Fibroblast of upper back skin (primary cell): ENCODE measurements at places on chromosomes 4 and X.

DNA sequence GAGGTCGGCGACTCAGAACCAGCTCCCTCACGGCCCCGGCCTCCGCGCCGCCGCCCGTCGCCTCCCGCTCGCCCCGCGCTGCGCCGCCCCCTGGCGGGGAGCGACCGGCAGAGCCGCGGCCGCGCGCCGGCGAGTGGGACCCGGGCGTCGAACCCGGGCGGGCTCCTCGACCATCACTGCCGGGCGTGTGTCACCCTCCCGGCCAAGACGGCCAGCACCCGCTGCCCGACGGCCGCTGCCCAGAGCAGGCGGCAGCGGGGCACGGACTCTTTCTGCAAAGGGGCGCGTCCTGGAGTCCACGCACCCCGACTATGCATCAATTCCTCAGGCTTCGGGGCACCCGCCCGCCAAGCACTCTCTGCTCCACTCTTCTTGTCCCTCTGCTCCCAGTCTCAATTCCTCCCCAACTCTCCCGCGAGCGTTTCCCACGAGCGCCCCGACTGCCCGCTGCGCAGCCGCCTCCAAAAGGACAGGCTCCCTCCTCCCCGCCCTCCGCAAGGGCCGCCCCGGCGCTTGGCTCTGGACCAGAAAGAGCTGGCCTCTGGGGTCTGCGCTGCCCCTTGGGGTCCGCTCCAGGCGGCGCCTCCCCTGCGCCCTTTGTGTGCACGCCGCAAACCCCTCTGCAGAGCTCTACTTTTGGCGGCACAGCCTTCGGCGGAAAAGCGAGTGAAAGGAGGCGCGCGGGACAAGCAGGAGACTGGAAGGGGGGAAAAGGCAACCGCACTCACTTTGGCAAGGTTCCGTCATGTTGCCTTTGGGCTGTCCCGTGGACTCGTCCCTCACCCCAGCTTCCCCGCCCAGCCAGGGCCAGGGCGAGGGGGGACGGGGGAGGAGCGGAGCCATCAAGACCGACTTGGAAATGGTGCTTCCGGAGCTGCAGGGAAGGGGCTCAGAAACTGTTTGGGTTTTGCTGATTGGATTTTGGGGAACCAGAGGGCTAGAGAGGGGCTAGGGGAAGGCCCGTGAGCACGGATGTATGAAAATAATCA is 1.0 kb downstream of the PDE5A start:
- peak; percentile 35 for DNase-seq

GRCh38 chr4:6332042-6332668 is 62.5 kb downstream of the WFS1 start:
- DNase-seq, result peak; percentile 18

- DNase-seq, result peak; percentile 50
Measured at GRCh38 chrX:142831961-142832530, 193.7 kb upstream of the SPANXN4 start.

DNA sequence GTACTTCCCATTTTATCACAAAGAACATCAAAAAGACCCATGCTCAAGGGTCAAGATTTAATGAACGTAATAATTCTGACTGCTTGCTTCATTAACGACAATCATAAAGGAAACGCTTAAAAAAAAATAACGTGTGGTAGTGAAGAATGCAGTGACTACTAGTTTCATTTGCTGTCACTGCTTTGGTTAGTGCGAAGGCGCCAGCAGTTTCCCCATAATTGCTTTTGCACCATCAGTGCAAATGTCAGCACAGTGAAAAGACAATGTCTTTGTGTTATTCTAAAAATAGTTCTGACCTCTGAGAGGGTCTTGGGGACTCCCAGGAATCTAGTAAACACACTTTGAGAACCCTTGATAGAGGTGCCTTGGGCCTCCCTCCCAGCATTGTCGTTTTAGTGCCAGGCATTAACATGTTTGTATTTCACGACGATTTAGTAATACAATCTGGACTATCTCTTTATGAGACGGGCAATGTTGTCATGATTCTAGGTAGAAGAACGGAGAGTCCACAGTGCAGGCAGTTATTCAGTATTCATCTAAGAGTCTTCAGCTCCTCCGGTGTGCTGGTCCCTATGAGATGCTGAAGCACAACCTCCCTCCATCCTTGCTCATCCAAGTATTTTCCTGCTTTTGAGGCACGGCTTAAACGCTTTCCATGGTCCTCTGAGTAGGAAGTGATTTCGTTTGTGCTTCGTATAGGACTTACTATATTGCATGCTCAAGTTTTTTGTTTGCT is 71.0 kb downstream of the AFF1 start:
- peak; percentile 45 for DNase-seq

GRCh38 chr4:149735796-149736195 is 79.8 kb downstream of the IQCM start:
- DNase-seq, result no peak

DNA sequence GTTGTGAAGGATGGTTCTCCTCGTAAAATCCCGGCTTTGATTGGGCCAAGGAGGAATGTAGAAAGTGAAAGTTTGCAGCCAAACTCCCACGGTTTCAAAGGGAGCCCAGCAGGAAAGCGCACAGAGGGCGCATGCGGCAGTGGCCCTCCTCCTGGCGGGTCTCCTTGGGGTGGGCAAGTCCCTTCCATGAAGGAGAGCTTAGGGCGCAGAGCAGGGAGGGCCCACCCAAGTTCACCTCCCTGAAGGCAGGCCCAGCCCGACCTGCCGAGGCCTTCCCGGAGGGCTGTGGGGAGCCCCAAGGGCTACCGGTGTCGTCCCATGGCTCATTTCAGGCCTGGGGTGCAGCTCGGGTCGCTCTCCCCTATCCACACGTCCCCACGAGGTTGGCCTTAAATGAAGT is 2.0 kb downstream of the PDZD4 start:
- no peak for DNase-seq

GRCh38 chrX:108485960-108486359 is 46.3 kb downstream of the COL4A5 start:
- no peak for DNase-seq

- peak; percentile 64 for DNase-seq
Measured at GRCh38 chr4:146520896-146521540, 722 bp downstream of the SLC10A7 start.

- no peak for DNase-seq
Measured at GRCh38 chr4:6372649-6373525, 99.5 kb downstream of the PPP2R2C start.

- no peak for DNase-seq
Measured at GRCh38 chrX:36957425-36958328, 50.5 kb upstream of the FAM47C start.

GRCh38 chr4:140109737-140110136 is 44.2 kb downstream of the MAML3 start:
- no peak for DNase-seq

DNA sequence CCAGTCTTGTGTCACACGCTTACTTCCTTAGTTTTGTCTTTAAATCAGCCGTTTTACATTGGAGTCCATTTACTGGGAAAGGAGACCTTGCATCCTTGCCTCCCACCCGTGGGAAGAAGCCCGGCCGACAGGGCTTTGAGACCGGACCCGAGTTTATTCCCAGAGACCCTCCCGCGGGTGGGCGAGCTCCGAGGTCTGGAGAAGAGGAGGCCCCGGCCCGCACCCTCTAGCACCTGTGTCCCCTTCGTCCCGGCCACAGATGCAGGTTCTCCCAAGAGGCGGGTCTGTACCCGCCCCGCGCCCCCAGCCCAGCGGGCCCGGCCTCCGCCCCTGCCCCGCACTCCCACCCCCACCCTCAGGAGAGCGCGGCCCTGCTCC is 3.8 kb upstream of the SLC26A1 start:
- DNase-seq, result no peak

DNA sequence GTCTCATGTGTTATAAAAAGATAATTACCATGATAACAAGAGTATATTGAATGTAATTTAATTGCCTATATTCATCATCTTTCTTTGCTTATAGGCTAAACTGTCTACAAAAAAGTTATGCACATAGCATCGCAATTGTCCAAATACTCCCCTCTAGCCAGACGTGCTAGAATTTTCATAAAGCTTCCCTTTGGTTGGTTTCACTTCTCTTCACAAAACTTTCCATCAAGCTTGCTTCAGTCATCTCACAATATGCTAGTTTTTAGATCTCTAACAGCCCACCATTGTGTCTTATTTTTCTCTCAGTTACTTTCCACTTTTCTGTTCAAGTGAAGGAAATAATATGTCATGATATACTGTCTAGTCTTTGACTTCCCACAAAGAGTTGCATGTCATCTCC is 448.3 kb upstream of the SPANXN1 start:
- DNase-seq, result no peak

DNA sequence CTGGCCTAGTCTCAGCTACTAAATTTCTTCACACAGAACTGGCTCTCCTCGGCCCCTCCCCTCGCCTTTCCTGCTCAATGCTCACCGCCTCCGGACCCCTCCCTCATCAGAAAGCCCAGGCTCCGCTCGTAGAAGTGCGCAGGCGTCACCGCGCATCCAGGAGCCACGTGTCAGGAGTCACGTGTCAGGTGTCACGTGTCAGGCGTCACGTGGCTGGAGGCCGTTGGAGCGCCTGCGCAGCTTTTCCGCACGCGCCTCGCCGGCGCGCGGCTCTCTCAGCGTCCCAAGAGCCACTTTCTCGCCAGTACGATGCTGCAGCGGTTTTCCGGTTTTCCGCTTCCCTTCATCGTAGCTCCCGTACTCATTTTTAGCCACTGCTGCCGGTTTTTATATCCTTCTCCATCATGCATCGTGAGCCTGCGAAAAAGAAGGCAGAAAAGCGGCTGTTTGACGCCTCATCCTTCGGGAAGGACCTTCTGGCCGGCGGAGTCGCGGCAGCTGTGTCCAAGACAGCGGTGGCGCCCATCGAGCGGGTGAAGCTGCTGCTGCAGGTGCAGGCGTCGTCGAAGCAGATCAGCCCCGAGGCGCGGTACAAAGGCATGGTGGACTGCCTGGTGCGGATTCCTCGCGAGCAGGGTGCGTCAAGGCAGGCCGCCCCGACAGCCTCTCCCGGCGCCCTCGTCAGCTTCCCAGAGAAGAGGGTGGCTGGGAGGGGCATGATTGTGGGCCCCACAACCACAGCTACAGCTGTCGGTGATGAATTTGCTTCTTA is at the start of gene SLC25A31:
SLC25A31 (plus strand) TSS at position 259 of the 772 bp plus-strand sequence; CDS start at position 405, 146 bp downstream.
- no peak for DNase-seq

DNA sequence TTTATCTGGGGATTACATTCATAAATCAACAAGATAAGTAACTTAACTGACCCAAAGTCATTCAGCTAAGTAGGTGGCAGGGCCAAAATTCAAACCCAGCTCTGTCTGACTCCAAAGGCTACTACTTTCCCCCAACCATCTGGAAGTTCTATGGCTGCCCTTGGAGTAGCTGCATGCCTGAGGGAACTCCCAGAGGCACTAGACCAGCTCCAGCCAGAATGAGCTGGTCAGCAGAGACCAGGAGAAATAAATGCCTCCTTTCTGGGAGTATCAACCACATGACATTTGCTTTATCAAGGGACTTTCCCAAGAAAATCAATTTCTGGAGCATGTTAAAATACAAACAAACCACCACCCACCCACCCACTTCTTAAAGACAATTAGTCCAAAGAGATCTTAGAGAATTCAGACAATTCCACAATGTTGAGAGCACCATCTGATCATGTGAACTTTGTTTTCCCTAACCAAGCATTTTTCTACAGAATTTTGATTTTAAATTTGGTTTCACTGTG is 180.5 kb downstream of the EFHC2 start:
- no peak for DNase-seq

GRCh38 chr4:1214101-1215095 is 34.5 kb downstream of the CTBP1 start:
- no peak for DNase-seq

GRCh38 chr4:157035471-157035870 is 40.5 kb upstream of the GLRB start:
- DNase-seq, result no peak

DNA sequence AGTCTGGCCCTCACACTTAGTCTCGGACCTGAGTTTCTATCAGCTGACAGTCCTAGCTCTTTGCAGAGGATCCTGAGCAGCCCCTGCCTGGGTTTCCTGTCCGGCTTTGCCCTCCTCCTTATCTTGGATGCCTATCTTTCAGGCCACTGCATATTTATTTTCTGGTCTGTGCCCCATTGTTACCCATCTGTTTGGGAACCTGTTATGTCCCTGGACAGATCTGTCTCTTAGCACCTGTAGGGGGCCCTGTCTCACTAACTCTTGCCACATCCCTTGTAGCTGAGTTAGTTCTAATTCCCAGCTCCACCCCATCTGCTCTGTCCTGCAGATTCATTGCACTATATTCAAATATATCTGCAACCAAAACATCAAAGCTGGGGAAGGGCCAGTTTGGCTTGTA is 514.9 kb upstream of the LCORL start:
- DNase-seq, result no peak

- peak; percentile 71 for DNase-seq
Measured at GRCh38 chr4:138616775-138617174, 374.6 kb upstream of the SLC7A11 start.

DNA sequence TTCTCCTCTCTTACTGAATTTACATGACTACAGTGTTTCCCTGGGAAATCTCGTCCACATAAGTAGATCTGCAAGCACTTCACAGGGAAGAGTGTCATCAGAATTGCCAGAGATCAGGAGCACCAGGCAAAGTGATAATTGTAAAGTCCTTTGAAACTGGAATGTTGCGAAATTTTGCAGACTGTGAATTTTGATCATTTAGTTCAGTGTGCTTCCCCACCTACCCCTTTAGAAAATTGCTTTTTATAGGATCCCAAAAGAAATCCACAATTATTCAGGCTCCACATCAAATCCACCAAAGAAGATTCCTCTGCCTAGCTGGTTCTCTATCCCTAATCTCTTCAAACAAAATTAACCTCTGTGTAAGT is 10.2 kb downstream of the PTCHD1 start:
- DNase-seq, result no peak

- DNase-seq, result no peak
Measured at GRCh38 chr4:180057891-180058671, 2185.1 kb upstream of the TENM3 start.

DNA sequence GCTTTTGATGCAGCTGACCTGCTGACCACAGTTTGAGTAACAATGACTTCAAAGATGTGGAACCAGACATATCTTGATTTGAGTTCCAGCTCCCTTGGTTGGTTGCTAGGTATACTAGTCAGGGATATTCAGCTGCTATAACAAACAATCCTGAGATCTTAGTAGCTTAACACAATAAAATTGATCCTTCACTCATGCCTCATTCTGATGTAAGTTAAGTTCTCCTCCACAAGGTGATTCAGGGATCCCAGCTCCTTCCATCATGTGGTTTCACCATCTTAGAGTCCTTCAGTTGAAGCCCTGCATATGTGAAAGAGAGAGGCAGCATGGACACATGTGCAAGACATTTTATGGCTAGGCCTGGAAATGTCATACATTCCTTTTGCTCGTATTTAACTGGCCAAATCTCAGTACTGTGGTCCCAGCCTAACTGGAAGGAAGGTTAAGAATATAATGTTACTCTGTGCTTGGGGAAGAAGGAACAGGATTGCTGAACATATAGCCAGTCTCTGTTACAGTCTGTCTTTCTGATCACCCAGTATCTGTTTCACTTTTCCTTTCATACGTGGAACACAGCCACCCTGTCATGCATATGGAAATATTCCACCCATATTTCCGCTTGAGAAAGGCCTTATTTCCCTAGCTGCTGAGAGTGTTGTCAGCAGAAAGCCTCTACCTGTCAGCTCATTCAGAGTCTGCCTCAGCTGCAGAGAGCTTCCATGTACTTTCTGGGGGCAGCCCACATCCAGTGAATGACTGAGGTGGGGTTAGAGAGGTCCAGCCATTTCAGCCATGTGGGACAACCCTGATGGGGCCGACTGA is 7.1 kb downstream of the SMIM9 start:
- DNase-seq, result no peak

DNA sequence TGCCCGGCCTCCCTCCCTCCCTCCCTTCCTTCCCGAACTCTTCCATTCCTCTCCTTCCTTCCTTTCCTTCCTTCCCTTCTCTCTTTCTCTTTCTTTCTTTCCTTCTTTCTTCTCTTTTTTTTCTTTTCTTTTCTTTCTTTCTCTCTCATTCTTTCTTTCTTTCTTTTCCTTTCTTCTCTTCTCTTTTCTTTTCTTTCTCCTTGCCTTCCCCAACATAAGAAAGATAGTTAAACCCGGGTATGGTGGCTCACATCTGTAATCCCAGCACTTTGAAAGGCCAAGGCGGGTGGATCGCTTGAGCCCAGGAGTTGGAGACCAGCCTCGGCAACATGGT is 25.4 kb downstream of the NSD2 start:
- DNase-seq, result no peak
